NCI-H1694 (cell line): ENCODE measurements at places on chromosomes 16 and 17.

- no peak for DNase-seq
Observed at GRCh38 chr16:50037662-50038220, 12.7 kb downstream of the CNEP1R1 start.

GRCh38 chr16:79051313-79051712 is 549.2 kb downstream of the MAF start:
- DNase-seq, result no peak

GRCh38 chr16:78415013-78415412 is 315.6 kb downstream of the WWOX start:
- DNase-seq, result no peak

DNA sequence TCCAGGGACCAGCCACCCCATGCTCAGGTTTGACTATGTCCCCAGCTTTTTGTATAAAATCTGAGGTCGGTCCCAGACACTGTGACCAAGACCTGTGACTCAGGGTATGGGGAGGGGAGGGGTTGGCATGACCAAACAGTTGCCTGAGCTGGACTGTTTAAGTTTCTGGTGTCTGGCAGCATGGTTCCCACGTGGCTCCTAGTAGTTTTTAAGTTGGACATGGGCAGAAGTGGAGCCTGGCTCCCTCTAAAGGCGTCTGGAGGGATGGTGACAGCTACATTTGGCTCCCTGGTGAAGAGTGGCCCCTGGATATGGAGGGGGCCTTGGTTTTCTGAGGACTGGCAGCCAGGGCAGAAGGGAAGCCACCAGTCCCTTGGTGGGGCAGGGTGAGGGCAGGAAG is 7.9 kb downstream of the SMCR8 start:
- DNase-seq, result no peak

DNA sequence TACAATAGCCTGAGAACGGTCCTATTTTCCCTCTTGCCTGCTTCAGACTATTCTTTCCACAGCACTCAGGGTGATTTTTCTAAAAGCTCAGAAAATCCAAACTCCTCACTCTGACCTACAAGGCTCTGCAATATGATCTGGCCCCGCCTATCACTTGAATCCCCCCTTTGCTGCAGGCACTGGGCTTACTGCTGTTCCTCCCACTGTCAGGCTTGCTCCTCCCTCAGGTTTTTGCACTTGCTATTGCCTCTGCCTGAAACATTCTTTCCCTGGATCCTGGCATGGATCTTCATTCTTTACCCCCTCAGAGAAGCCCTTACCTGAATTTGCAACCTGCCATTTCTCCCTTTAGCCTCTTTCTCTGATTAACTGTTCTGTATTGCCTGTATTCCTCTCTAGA is 52.3 kb downstream of the RPGRIP1L start:
- DNase-seq, result no peak

GRCh38 chr17:28379814-28380801 is 8.6 kb downstream of the SARM1 start:
- DNase-seq, result no peak

- no peak for DNase-seq
Observed at GRCh38 chr17:79862771-79863440, 23.7 kb upstream of the CBX4 start.

DNA sequence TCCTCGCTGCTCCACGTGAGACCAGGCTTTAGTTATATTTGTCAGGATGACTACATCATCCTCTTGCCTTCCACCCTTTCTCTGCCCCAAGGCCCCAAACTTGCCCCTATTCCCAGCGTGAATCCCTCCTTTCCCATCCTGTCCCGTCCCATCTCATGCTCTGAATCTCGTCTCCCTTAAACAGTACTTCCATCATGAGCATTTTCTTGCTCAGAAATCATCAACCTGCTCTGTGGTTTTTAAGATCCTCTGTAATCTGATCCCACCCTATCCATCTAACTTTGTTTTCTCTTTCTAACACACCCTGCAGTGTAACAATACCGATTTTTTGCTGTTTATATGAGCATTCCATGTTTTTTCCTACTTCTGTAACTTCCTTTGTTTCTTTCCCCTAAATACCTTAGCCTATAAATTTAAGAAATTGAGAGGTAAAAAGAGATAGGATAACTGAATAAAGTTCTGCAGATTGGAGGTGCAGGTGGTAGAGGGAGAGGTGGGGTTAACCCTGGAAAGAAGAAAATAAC is 39.7 kb downstream of the MRTFB start:
- no peak for DNase-seq

DNA sequence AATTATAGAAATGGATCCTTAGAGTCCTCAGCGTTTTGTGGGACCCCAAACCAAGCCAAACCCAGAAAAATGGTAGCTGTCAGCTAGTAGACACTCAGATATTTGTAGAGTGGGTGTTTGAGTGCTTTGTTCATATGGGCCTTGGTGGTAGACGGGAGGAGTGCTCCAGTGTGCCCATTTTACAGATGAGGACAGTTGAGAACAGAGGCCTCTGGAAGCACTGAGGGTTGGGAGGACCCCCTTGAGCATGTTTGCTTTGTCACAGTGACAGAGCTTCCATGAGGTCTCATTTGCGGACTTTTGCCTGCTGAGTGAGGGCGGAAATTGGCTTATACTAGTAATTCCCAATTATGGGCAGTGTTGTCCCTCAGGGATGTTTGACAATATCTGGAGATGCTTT is 111.7 kb downstream of the ABCC6 start:
- no peak for DNase-seq

DNA sequence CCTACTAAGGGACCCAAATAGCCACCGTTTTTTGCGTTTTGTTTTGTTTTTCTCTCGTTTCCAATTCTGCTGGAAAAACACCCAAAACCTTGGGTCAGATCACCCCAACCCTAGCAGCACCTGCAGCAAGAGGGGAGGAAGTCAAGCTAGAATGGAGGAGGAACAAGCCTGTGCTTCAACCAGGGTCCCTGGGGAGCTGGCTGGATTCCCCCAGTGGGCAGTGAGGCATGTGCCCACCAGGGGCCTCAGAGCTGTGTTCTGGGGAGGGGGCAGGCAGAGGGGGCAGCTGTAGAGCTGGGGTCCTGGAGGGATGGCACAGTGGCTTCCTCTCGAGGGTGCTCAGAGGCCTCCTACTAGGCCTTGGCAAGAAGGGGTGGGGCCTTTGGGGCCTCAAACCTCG is 6.5 kb downstream of the CD79B start:
- no peak for DNase-seq

DNA sequence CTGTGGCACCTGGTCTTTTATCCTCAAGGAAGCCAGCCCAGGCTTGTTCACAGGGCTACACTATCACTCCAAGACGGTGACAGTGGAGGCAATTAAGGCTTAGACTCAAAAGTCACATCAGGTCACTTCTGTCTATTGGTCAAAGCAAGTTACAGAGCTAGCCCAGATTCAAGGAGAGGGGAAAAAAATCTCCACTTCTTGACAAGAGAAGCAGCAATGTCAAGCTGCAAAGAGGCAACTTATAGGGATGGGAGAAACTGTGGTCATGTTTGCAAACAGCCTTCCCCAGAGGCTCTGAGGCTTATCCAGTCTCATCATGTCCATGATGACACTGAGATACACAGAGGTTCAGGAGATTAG is 31.6 kb downstream of the SERPINF1 start:
- no peak for DNase-seq

DNA sequence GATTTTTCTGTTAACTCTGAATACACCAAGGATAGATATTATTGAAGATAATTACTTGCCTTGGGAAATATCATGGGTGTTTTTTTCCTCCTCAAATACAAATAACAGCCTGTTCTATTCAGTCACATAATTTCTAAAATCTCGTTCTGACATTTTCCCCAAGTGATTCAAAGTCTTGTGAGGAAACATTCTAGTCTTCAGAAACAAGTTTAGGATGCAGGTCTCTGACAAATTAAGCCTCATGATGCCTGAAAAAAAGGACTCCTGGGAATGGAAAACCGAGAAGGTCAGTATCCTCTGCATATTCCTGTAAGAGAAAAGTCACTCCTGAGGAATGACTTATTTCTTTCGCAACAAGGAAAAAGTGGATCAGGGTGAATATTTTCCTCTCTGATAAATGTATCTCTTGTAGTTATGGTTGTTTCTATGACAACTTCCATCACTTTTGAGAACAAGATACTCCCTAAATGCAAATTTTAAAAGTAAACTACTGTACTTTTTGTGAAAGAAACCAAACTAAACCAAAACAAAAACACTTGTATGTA is 384.6 kb downstream of the CNTNAP4 start:
- no peak for DNase-seq

- no peak for DNase-seq
Observed at GRCh38 chr16:79895053-79895916, 294.7 kb upstream of the MAF start.

DNA sequence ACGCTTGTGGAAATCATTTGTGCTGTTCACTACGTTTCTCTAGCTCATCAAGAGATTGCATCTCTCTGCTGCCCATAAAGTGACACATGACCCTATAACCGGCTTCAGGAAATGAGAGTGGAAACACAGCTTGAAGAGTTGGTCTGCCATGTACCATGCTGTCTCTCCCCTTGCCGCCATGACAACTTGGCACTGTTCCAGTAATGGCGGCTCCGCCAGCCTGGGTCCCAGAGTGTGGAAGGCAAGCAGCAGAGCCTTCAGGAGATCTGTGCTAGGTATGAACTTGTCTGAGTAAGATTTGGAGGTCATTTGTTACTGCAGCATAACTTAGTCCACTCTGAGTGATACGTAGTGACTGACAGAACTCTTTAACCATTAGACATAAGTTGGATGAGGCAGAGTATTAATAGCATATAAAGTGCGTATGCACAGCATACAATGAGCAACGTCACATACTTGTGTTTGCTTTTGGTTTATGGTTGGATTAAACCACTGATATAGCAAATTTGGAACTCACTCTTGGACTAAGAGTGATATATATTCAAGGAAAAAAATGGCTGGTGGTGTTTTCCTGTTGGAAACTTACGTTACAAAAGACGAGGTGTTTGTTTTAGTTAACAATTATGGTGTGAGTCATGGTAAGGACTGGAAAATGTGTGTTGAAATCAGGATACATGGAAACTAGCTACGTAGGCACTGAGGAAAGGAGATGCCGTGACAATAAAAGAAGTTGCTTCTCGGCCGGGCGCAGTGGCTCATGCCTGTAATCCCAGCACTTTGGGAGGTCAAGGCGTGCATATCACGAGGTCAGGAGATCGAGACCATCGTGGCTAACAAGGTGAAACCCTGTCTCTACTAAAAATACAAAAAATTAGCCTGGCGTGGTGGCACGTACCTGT is 24.4 kb upstream of the PMP22 start:
- no peak for DNase-seq

DNA sequence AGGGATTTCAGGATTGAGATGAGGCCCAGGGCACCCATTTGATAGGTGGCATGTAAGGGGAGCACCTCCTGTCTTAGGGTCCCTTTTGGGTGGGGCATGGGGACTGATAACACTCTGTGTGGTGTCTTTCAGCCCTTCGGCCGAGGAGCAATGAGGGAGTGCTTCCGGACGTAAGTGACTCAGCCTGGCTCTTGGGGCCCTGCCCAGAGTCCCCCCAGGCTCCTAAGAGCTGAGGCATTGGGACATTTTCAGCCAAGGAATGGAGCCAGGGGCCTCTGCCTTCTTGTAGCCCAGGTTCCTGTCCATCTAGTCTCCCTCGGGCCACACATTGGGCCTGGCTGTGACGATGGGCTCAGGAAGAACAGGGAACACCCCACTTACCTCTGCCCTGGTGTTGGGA is 44.4 kb downstream of the EEF2K start:
- no peak for DNase-seq

GRCh38 chr16:11405331-11406176 is 60.3 kb downstream of the RMI2 start:
- no peak for DNase-seq

- no peak for DNase-seq
Observed at GRCh38 chr17:20797292-20797691, 217.8 kb downstream of the CDRT15L2 start.

DNA sequence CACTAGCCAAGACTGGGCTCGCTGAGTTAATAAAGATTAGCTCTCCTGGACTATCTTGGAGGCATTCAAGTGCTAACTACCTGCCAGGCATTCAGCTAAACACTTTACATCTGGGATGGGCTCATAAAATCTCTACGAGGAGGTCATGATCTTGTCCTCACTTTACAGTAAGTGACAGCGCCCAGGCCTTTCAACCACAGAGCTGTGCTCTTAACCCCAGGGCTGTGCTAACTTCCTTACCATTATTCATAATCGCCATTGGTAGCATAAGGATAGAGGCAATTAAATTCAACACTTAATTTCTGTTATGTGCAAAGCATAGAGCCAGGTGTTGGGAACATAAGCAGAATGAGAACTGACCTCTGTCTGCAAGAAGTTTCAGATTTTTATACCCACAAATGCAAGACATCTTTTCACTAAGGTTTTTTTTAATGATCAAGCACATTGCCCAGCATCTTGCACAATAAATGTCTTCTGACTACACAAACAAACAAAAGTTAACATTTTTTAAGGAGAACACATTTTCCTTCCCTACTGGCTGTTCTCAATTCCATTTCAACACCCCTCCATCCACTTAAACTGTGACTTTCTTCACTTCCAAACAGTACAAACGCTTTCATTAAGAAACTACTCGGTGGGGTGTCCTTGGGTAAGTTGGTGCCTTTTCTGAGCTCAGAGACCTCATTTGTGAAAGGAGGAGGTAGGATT is 172.3 kb downstream of the C16orf78 start:
- no peak for DNase-seq

GRCh38 chr16:29154088-29154487 is 169.2 kb downstream of the LAT start:
- DNase-seq, result no peak

DNA sequence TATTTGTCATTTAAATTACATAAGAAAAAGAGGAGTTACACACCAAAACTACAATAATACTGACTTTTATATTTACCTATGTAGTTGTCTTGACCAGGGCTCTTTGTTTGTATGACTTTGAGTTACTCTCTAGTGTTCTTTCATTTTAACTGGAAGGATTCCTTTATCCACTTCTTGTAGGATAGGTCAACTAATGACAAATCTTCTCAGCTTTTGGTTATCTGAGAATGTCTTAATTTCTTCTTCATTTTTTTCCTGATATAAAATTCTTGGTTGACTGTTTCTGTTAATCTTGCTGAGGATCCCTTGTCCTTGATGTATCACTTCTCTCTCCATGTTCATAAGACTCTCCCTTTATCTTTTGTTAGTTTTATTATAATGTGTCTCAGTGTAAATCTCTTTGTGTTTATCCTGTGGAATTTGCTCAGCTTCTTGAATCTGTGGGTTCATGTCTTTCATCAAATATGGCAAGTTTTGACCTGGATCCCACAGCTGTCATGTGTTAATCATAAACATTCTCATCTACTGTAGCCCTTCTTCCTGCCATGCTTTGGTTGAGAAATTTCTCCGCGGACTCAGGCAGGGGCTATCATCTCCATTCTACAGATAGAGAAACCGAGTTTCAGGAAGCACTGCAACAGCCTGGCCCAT is 5.4 kb downstream of the PRSS41 start:
- no peak for DNase-seq

DNA sequence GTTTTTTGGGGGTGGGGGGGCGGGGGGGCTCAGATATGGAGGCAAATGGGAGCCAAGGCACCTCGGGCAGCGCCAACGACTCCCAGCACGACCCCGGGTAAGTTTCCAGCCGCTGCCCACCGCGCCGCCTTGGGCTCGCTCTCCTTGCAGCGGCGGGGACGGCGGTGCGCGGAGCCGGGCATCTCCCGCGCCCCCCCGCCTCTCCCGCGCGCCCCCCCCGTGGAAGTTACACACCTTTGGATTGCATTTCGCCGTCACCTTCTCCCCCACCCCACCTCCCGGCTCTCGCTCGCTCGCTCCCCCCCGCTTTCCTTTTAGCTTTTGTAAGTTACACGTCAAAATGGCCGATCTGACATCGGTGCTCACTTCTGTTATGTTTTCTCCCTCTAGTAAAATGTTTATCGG is 387 bp downstream of the MSI2 start:
- DNase-seq, result no peak
